ENCODE measurements at places on chromosomes 4 and X.
A peak's percentile ranks its signal among the peaks of the same experiment; 100 is the strongest.

GRCh38 chr4:26420913-26421312, 69.4 kb downstream of the CCKAR start:
- DNase-seq, result no peak

DNA sequence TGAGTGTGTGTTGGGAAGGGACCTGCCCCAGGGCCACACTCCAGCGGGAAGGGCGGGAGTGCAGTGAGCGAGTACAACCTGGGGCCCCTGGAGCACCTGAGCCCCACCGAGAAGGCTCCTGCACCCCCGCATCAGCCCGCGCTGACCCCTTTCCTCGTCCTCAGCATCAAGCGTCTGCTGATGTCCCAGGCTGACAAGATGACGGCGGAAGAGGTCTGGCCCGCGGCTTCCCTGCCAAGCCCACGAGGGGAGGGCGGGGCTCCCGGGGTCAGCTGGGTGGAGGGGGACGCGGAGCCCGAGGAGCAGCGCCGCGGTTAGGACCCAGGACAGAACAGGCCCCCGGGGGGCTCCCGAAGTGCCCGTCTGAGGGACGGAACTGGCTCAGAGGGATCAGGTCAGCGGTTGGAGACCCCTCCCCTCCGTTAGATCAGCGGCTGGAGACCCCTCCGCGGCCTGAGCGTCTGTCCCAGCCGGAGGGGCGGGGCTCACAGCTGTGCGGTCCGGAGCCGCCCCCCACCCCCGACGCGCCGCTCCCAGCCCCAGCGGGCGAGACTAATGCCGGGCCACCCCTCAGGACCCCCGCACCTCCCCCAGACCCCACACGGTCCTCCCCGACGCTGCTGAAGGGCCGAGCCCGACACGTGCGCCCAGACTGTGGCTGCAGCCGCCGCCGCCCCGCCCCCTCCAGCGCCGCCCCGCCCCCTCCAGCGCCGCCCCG, 6.7 kb downstream of the MYL5 start:
- no peak for DNase-seq

GRCh38 chr4:183118141-183118540, 19.1 kb downstream of the WWC2 start:
- DNase-seq, result no peak

GRCh38 chr4:27218013-27218412, 357.4 kb downstream of the STIM2 start:
- DNase-seq, result no peak

DNA sequence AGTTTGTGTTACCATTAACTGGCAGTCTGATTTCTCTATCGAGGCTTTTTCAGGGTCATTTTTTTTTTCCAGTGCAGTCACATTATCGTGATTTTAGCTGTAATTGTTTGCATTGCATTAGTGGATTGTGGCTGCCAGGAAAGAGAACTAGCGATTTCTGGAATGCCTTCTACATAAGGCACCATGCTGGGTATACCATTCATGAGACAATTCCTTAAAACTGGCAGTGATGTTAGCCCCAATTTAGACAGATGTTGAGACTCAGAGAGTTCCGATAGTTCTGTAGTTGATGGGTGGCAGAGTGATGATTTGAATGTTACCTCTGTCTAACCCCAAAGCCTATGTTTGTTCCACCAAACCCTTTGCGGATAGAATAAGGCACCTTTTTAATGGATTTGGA, 175.4 kb upstream of the TENM3 start:
- no peak for DNase-seq

GRCh38 chrX:53429755-53430154, 4.4 kb downstream of the HSD17B10 start:
- DNase-seq, result no peak

DNA sequence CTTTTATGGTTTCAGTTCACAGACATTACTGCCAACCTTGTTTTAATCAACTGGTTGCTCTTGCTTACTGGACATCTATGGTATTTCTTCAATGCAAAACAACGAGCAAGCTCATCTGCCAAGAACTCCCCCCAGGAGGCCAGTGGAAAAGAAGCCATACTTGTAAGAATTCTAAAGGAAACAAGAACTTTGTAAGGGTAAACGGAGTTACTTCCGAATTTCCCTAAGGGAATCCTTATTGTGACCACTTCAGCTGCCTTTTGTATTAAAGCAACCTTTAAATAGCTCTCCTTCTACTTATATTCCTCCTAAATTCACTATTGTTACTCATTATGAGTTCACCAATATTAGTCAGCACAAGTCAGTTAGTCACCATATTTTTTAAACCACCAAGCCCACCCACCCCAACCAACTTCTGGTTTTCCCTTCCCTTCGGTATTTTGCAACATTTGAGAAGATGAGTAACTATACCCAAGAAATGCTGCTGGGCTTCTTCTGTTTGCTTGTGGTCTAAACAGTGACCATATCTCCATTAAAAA, 602.8 kb upstream of the DIPK2B start:
- DNase-seq, result no peak

DNA sequence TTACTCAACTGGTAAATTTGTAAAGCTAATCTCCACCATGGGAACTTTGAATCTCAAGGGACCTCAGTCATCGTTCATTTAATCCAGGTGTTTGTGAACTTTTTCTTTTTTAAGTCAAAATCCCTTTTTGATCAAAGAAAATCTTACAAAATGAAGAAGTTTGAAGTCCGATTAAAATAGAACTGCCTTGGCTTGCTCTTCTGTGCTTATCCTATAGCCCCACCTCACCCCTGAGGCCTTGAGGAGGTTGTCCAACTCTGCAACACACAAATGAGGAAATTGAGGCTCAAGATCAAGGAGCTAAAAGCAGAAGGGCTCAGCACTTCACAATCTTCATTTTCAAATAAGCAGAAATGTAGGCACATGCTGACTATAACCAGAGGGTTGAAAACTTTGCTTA, 240.3 kb upstream of the SFRP2 start:
- DNase-seq, result no peak

DNA sequence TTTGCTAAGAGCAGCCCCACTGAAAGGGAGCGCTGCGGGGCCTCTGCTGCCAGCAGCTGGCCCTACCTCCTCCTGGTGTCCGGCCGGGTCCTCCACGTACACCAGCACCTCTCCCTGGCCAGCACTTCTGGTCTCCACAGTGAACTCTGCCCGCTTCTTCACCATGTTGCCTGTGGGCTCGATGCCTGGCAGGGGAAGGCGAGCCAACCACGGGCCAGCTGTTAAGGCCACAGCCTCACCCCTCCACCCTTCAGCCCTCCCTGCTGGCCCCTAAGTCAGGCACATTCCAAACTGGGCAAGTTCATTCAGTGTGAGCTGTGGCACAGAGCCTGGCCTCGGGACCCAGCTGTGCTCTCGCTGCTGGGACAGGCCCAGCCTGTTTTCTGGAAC, 7.8 kb downstream of the FLNA start:
- DNase-seq, result no peak

DNA sequence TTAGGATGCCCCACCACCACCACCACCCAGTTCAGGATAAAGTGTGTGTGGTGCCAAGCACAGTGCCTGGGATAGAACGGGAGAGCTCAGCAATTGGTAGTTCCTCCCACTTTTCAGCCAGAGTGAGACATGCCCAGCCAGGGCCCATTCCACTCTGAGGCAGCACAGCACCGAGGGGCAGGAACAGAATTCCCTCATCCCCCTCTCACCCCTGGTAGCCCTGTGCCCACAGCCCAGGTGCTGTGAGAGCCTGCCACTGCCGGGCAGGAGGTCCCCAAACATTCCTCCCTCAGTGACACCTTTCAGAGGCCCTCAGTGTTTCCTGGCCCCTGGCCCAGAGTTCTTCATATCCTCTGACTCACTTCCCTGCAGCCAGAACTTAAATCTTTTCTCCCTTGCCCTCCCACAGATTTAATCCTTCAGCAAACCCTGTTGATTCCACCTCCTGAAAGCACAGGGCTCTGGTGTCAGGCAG, 8.1 kb downstream of the RIPPLY1 start:
- DNase-seq, result peak; percentile 57

DNA sequence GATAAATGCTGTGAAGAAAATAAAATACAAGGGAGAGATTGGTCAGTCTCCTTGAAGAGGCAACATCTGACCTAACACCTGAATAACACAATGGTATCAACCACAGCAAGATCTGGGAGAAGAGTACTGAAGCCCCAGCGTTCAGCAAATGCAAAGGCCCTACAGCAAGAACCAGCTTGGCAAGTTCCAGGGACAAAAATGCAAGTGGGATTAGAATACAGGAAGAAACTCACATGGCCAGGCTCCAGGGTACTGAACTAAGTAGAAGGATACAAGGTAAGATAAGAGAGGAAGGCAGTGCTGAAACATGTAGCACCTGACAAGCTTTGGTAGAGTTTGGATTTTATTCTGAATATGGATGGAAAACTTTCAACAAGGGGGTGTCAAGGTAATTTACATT, 3.6 kb downstream of the SMIM14 start:
- DNase-seq, result no peak

DNA sequence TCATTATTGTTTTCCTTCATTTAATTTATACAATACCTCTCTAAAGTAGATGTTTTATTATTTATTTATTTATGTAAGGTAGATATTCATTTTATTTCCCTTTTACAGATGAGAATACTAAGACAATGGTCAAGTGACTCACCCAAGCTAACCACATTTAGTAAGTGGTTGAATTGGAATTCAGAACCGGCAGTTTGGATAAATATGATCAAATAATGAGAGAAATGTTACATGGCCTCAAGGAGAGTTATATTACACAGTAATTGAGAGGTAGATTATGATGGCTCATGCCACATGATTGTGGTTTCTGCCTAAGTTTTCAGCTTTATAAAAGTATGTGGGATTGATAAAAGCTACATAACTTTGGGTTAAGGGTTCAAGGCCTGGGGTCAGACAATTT, 239.4 kb upstream of the BOD1L1 start:
- no peak for DNase-seq

GRCh38 chr4:159177265-159178150, 74.6 kb downstream of the RAPGEF2 start:
- DNase-seq, result no peak

GRCh38 chr4:79848329-79848728, 224.7 kb downstream of the ANTXR2 start:
- DNase-seq, result no peak

GRCh38 chr4:140826701-140827027, 70.5 kb upstream of the TBC1D9 start:
- DNase-seq, result no peak

DNA sequence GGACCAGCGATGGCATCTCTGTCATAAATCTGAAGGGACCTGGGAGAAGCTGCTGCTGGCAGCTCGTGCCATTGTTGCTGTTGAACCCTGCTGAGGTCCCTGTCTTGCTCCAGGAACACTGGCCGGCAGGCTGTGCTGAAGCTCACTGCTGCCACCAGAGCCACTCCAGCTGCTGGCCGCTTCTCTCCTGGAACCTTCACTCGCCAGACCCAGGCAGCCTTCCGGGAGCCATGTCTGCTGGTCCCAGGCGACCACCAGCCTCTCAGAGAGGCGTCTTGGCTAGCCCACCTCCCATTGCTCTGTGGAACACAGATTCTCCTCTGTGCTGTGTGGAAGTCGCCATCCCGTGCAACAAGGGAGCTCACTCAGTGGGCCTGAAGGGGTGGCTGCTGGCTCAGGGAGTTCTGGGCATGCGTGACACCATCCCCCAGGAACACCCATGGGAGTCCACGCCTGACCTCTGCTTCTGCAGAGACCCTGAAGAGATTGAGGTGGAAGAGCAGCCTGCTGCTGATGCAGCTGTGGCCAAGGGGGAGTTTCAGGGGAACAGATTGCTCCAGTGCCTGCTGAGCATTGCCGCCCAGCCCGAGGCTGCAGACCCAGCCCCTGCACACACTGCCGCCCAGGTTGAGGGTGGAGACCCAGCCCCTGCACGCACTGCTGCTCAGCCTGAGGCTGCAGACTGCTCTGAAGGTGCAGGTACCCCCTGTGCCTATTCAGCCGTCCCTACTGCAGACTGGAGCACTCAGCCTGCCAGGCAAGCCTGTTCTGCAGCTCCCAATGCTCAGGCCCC, 33.1 kb upstream of the CYP4V2 start:
- no peak for DNase-seq

GRCh38 chrX:48749182-48749581, 12.4 kb upstream of the GLOD5 start:
- DNase-seq, result no peak

GRCh38 chr4:4672402-4672801, 130.6 kb upstream of the STX18 start:
- no peak for DNase-seq

DNA sequence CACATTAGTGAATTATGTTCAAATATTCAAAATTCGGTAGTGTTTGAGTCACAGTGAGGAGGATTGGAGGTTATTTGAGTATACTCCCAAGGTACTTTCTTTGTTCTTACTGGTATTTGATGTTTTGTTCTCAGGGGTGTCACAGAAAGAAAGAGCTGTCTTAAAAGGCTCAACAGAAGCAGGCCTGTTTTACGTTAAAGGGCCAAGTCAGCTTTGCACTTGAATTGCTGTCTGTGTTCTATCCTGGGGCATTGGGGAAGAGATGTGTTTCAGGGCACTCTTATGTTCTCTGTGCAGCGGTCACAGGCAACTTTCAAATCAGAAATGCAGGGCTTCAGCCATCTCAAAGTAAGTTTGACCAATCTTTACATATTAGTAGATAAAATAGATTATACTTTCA, 1113.1 kb upstream of the LCORL start:
- no peak for DNase-seq
